ENCODE measurements at places on chromosomes 2 and 18.

DNA sequence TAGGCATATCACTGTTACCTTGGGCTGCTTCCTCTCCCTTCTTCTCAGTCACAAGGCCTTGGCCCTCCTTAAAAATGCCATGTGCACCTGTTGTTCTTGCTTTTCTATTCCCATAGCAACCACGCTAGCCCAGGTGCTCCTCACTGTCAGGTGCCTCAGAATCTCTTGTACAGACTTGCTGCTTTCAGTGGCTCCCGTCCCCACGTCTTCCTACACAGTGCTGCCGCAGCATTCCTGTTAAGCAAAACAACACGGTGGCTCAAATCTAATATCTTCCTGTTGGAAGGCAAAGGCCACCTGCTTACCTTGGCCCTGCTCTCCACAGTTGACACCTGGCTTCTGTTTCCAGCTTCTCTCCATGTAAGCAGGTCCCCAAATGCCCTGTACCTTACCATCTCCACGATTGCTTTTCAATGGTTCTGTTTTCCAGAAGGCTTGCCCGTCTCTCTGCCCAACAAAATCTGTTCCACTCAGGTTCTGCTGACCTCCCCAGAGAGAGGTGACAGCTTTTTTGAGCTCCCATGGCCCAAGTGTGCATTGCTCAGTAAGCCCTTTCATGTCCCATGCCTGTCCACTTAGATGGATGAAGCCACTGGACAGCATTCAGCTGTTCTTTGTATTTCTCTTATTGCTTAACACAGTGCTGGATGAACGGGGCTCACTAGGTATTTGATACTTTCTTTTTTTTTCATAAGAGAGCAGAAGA, 240.4 kb downstream of the PRKCE start:
- no peak for DNase-seq

DNA sequence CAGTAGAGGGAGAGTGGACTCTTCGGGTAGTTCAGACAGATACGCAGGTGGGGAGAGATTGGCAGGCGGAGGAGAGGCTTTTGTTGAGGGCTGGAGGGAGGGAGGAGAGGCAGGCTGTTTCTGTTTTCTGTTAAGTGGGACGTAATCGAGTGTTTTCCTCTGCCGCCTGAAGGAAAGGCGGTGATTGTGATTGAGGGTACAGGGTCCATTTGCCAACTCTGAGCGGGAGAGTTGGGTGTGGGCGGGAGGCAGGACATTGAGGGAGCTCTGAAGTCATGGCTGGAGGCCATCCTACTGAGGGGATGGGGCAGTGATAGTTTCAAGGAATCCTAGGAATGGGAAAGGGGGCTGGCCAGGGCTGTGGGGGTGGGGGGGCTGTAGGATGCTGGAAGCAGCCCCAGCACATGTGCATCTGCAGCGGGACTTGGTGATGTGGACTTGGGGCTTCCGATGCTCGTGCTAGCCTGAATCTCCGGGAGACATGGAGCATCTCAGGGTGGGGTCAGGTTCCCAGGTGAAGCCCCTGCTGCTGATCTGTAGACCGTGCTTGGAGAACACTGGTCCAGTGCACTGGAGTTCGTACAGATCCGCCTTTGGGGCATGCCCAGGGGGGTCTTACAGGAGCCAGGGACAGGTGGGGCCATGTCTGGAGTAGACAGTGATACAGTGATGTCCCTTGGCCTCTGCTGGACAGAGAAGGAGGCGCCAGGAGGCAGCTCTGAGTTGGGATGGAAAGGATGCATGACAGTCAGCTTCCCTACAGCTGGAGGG, 167.5 kb downstream of the AGAP1 start:
- no peak for DNase-seq

GRCh38 chr2:147739508-147739907, 105.3 kb upstream of the ACVR2A start:
- DNase-seq: no peak

GRCh38 chr2:48514348-48515003, 15.5 kb upstream of the STON1 start:
- DNase-seq: no peak

DNA sequence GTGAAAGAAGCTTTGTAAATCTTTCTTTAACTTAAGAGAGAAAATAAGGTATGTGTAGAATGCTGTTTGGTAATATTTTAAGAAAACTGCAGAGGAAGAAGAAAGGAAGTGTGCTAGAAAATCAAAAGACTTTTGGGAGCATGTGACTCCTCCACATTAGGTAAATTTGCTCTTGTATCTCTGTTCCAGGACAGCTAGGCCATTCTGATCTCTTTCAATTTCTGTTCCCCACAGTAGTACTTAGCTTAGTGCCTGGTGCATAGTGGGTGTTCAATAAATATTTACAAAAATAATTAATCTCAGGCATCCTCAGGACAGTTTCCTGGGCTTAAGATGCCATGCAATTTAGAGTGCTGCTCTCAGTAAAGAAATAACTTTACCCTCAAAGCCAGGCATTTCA, 105.0 kb downstream of the GPD2 start:
- DNase-seq: no peak

DNA sequence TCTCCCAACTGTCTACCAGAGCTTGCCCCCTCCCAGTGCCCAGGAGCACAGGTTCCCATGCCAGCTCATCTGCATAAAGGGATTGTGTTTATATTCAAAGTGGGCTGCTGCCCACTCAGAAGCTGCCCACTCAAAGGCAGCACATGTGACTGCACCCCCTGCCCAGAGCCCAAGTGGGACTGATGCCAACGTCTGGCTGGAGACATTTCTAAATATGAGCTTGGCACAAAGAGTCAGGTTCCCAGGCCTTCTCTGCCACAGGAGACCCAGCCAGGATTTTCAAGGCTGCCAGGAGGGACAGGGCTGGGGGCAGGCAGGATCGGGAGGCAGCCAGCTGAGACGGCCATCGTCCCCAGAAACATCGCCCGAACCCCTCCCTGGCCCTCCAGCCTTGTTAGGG, 67.1 kb downstream of the ZBTB7C start:
- no peak for DNase-seq

- no peak for DNase-seq
Measured at GRCh38 chr2:17901246-17901645, 22.8 kb downstream of the KCNS3 start.

DNA sequence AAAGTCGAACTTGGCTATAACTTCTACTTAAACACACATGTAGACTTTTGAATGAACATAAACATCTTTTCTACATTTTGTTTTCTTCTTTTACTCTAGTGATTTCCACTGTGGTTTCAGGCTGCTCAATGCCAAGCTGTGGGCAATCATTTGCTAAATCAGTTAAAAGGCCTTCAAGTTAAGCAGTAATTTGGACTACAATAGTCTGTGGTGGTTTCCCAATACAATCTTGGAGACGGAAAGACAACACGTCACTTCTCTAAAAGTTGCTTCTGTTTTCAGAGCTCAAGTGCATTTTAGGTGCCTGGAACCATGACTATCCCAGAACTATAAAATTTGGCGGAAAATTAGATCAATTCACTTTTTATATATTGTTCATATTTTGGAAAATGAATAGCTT, 69.4 kb downstream of the TXNL1 start:
- DNase-seq: peak; percentile 73

Measured in suppressor macrophage treated with lipopolysaccharide for 1 hour (primary cell).